ENCODE measurements at places on chromosomes 4 and X.
A peak's percentile ranks its signal among the peaks of the same experiment; 100 is the strongest.

GRCh38 chr4:182826391-182826790, 90.8 kb downstream of the DCTD start:
- DNase-seq: peak; percentile 21

DNA sequence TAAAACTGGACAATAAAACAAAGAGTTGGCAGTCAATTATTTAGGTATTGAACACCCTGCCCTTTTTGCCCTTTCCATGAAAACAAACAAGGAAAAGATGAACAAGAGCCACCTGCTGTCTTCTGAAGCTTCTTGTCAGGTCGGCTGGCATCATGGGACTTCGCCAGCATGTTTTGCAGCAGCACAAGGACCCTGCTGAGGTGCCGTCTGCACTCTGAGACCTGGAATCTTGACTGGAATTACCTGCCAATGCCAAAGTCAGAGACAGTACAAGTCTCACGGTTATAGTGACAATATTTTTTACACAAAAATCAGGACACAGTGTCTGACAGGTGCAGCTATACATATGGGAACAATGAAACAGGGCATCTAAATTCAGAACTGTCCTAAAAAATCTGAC, 284.5 kb downstream of the GASK1B start:
- no peak for DNase-seq

DNA sequence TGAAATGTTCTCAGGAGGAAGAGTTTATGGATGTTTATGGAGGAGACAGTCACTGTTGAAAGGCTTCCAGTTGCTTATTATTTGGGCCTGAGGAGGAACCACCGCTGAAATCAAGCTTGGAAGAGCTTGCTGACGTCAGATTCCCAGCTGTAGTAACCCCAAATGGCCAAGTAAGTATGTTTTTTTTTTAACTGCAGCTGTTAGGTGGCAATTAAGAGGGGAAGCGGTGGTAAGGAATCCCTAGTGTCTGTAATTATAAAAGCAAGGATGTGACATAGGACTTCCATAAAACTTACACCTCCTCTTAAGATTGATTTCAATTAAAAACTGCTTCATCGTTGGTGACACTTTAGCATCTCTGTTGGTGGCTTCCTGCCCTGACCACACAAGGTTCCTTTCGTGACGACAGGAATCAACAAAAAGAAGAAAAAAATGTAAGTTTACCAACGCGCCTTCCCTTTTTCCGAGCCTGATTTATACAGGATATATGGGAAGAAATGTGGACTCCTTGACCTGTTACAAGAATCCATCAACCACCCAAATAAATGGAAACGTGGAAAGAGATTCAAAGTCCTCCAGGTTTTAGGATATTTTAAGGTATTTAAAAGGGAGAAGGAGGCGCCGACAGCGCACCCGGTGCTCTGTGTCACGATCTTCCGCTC, 884 bp downstream of the RELL1 start:
- peak; percentile 48 for DNase-seq

DNA sequence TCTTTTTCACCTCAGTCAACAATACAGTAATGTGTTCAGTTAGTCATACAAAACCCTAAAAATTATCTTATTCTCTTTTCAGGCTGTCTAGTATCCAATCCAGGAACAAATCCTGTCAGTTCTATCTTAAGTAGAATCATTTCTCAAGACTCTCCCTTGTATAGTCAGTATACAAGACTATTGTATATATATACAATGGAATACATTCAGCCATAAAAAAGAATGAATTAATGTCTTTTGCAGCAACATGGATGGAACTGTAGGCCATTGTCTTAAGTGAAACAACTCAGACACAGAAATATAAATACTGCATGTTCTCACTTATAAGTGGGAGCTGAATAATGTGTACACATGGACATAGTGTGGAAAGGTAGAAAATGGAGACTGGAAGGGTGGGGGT, 501.2 kb upstream of the ATOH1 start:
- DNase-seq: no peak

- no peak for DNase-seq
Observed at GRCh38 chrX:68440940-68441339, 7.6 kb upstream of the OPHN1 start.

All from activated T-cell treated with anti-CD3 and anti-CD28 coated beads, Interleukin-2, amount 50 U/mL, for 72 hours (primary cell).